ENCODE measurements at places on chromosomes 13 and 19.

- no peak for DNase-seq
Observed at GRCh38 chr19:17495639-17496296, 15.7 kb upstream of the PGLS start.

- DNase-seq = no peak
Observed at GRCh38 chr19:3785451-3785937, 687 bp downstream of the MATK start.

DNA sequence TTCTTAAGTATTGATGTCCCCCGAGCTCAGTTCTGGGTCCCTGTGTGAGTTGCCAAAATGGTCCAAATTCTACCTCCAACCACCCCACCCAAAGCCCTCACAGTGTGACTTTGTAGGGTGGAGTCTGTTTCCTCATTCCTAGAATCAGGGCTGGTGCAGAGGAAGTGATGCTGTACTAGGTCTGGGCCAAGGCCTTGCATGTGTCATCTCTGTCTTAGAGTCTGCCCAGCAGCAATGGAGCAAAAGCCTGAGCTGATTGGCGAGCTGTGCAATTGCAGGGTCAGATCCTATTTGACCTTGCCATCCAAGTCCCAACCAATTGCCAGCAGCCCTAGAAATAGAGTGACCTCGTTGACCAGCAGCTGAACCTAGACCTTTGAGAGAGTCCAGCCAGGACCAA lies 97.0 kb upstream of the ANKRD10 start:
- DNase-seq = peak; percentile 21

DNA sequence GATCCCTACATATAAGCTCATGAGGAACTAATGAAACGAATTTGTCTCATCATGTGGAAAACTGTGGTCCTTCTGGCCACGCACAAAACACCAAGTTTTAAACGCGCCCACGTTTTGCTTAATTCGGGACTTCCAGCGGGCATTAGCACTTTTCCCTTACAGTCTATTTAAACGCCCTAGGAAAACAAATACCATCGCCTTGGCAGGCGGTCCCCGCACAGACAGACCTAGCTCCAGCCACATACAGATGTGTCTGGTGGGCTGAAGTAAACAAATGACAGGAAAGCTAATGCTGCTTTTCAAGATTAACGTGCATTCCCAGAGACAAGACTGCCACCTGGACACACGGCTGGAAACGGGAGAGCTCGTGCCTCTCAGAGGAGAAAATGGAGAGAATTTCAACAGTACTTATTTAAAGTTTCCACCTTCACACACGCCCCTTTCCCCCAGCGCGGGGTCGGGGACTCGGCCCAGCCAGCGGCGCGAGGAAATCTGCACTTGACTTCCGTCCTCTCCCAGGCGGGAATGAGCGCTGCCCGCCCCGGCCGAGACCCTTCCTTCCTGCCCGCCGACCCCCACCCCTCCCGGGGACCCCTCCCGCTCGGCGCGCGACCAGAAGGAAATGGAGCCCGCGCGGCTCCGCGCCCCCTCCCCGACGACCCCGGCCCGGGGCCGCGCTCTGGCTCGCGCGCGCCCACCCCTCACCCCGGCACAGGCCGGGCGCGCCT lies 931 bp downstream of the USP12 start:
- peak; percentile 26 for DNase-seq

GRCh38 chr19:50668416-50668815 lies 19.2 kb downstream of the C19orf81 start:
- no peak for DNase-seq

DNA sequence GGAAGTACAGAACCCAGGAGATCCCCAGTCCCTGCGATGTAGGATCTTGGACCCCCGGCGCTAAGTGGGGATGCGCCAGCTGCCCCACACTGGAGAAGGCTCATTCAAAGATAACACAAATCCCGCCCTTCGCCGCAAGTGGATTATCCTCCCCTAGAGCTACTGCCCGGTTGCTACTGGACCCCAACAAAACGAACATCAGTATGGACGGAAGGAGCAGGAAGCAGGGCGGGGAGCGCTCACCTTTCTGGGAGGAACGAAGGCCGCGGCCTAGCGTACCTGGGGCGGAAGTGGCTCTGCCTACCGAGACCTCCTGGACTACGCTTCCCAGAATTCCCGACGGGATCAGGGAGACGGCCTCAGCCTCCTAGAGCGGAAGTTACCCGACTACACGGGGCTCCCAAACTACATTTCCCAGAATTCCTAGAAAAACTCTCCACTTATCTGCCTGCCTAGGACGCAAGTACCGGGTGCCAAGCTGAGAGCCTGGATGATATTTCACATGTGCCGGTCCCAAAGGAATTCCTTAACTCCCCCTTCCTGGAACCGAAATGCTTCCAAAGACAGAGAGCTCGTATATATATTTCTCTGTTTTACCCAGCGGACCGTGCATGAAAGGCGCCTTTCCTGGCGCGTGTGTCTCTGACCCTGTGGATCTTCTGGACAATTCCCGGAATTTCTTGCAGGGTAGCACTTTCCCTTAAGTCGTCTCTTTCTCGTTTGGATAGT lies at the start of gene ZNF112:
Gene ZNF112, minus strand, starts transcription at position 298 of the 729 bp plus-strand sequence. CDS start 16,141 bp downstream, outside the sequence.
- peak; percentile 82 for DNase-seq

DNA sequence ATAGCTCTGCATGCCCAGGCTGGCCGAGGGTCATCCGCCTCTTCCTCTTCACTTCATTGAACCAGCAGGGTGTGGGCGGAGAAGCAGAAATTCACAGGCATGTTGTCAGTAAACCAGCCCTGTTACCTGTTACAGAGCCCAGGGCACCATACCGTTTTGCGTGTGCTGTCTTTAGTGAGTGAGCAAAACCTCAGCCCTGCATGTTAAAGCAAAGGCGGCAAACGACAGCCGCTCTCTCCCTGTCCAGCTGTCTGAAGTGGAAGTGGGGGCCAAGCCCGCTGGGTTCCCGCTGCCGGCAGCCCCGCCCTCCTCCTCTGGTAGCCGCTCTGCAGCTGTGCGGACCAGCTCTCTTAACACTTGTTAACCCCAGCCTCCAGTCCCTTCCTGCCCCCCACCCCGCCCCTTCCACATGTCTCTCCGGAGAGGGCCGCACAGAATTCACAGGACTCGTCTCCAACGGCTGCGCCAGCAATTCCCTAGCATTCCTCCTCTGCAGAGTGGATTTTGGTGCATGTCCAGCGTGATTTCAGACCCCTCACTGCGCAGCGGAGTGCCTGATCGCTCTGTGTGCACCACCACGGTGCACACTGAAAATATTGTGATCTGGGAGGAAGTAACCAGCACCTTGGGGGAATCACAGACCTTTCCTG lies 12.7 kb downstream of the KLHL26 start:
- no peak for DNase-seq

GRCh38 chr13:59304596-59304995 lies 859.1 kb downstream of the DIAPH3 start:
- DNase-seq = no peak

- no peak for DNase-seq
Observed at GRCh38 chr13:31051999-31052398, 109.7 kb downstream of the HSPH1 start.

GRCh38 chr13:53436396-53436795 lies 407.8 kb downstream of the OLFM4 start:
- no peak for DNase-seq

DNA sequence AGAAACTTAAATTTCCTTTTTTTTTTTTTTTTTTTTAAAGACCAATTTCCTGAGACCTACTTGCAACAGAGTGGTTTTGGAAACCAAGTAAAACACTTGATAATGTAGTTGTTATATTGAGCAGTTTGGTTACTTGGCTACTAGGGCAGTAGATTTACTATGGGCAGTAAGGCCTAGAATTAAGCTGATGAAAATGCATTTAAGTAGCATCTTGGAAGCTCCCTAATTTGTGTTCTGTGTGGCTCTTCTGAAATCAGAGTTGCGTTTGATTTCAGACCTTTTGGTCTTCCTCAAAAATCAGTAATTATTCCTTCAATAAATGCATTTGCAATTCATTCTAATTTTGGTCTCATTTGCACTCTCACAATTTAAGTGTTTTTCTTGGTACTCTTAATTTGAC lies 810 bp downstream of the GPR180 start:
- DNase-seq = no peak

DNA sequence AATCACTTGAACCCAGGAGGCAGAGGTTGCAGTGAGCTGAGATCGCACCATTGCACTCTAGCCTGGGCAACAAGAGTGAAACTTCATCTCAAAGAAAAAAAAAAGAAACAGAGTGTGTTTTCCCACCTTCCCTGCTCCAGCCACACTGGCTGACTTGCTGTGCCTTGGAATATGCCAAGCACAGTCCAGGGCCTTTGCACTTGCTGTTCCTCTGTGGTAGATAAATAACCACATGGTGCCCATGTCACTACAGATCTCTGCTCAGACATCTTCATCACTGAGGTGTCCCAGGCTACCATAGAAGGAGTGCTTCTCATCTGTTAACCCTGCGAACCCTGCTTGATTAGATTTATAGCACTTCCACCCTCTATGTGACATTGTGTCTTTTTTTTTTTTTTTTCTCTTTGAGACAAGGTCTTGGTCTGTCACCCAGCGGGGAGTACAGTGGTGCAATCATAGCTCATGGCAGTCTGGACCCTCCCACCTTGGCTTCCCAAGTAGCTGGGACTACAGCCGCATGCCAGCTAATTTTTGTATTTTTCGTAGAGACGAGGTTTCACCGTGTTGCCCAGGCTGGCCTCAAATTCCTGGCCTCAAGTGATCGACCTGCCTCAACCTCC lies 10.4 kb downstream of the SMARCA4 start:
- DNase-seq = no peak

DNA sequence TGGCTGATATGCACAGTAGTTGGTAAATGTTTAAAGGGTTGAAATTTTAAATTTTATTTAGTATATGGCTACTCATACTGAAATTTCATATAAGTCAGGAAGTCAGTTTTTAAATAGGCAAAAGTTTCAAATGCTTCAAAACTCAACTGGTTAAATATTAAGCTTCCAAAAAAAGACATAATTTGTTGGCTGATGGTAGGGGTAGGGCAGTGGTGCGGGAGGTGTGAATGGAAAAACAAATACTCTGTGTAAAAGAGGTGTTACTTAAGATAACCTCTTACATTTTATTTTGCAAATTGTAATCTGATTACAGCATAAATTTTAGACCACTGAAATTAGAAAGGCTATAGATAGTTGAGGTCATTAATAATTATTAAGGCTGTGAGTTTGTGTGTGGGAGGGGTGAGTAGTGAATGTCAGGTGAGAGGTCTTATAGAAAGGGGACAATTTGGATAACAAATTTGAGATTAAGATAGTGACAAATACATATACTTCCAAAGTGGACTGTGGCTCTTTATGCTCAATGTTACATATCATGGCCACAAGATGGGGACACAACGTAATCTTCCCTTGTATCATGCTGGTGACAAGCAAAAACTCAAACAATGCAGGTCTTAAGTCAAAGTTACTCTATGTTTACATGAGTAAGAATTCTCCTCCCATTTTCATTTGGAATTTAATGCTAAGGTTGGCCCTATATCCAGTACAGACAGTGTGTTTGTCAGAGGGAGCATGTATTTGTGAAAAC lies 36.6 kb upstream of the OXGR1 start:
- DNase-seq = peak; percentile 37

GRCh38 chr13:33176526-33176925 lies 109.0 kb downstream of the STARD13 start:
- no peak for DNase-seq
